Effector CD8-positive, alpha-beta T cell (primary cell): ENCODE measurements at places on chromosomes 5 and 9.

DNA sequence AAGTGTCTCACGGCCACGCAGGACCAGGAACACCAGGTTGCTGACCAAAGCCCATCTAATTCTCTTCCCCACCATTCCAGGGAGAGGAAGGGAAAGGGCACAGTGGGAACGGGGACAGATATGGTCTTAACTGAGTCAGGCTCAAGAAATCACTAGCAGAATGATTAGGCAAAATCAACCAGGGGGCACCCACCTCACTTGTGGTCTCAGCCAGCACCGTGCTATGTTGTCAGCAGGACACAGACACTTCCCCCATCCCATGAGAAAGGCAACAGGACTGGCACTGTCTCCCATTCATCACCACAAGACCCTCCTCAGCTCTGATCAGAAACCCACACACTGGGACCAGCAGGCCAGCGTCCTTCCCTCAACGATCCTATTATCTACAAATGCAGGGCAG, 2.9 kb downstream of the BICD2 start:
- DNase-seq: no peak

DNA sequence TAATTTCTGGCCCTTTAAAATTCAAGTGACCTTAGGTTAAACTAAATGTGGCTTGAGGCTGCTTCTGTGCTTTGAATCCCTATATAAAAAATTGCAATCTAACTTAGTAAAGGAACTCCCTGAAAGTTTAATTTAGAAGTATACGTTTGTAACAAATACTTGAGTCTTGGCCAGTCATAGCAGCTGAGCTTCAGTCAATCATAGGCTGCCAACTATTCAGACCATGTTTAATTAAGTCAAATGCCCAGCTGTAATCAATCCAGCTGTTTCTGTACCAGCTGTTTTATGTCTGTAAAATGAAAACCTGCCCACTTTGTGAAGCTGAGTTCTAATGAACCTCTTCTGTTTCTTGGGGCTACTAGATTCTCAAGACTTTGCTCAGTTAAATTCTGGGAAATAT, 760.1 kb downstream of the MAT2B start:
- no peak for DNase-seq

DNA sequence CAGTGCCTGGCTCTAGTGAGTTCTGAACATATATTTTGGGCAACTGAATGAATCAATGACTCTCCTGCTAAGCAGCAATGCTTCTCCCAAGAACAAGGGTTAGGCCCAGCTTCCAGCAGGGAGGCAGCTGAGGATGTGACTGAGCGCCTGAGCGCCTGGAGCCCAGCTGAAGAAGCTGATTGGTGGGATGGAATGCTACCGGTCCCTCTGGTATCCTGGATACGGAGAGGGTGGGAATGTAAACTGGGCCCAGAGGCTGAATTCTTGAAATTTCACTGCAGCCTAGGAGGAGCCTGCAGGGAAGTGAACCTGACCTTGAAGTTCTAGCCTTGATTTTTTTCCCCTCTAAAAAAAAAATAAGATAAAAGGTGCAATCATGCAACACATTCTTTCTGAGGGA, 43.2 kb downstream of the WWC1 start:
- DNase-seq: no peak

DNA sequence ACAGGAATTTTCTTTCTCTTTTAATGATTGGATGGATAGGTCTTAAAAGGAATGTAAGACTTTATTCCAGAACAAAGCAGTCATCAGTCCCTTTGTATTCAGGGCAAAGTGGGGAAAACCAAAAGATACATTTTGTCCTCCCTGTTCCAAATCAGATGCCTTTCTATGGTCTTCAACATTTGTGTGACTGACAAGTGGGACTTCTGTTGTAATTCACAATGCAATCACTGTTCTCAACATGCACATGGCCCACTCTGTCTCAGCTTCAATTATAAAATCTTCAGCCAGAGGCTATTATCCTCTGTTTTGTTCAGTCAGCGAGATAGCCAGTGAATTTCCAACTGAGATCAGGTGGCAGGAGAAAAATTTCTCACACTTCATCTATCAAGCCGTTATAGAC, 95.5 kb upstream of the ERBIN start:
- no peak for DNase-seq

DNA sequence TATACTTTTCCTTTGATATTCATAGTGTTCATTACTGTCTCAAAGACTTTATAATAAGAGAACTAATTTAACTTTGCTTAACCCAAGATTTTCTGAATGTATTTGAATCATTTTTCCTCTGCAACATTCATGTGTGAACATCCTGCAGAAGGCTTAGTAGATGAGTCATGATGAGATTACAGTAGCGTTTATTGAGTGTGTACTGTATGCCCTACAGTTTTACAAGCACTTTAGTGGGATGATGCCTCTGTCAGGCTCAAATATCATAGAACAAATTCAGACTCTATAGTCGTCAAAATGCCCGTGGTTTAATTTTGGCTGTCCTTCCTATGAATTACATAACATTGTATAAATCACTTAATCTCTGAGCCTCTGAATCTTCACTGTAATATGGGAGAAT, 41.2 kb downstream of the FYB1 start:
- DNase-seq: no peak

DNA sequence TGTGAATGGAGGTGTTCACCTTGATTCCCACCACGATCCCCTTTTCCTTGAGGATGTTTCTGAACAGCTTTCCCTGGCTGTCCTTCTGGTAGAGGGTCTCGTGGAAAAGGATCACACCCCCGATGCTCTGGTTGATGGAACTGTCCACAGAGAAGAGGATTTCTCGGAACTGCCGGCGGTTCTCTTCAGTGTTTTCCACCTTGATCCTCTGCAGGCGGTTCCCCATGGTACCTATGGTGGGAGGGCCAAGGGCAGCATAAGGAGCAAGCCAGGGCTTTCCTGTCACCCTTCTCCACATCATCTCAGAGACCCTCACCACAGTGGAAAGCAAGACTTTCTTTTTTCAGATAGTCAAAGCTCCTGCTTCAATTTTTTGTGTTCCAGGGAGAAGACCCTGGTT, 5.8 kb downstream of the ALDOB start:
- no peak for DNase-seq

DNA sequence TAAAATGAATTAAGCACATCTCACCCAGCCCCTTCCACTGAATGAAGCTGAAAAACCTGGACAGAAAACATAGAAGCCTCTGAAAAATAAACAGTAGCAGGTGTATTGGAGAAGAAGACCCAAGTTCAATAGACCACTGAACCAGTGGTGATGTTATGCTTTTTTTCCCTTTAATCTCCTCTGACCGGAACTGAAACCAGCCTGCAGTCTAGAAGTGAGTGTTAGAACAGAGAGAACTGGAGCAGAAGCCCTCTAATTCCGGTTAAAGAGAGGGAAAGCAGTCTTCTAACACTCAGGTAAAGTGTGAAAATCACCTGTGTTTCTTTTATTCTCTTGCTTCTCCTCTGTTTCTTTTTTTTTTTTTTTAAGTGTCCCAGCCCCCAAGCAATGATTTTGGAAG, 83.5 kb upstream of the CCL21 start:
- DNase-seq: no peak
